Esophagus muscularis mucosa (tissue), 4 donors: ENCODE measurements at places on chromosomes 11 and 22. TPM values are rescaled to one million over a fixed set of nuclear protein-coding genes. Genes with fewer than 3 reads are reported as not detected.

DNA sequence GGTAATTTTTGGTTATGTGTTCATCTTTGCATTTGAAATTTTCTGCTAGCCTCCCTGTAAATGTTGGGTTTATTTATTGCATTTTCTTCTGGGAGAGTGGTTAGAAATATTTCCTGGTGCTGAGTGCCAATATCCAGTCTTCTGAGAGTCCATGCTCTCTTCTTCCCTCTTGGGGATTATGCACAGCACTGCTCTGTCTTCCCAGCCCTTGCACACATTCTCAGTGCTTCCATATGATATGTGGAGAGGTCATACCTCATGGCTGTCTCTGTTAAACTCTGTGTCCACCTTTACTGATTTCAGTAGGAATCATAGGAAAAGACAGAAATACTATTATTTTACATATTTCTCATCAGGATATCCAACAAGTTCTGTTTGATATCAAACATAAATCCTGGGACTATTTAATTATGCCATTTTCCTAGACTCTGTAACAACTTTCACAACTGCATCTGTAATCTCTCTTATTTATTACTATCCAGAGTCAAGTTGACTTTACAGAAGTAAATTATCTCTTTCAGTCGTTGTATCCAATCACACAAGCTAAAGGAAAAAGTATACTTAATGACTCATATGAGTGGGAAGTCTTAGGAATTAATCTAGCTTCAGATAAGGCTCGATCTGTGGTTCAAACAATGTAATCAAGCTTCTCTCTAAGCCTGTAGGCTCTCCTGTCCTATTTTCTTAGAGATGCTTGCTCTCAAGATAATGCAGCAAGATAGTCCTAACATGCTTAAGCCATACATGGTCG is 2.7 kb upstream of the NXPE1 start:
- H3K27ac ChIP-seq, result no peak overlapping the region
- no peaks in the 10 kb centered on the region for H3K36me3 ChIP-seq
- no peak for DNase-seq

DNA sequence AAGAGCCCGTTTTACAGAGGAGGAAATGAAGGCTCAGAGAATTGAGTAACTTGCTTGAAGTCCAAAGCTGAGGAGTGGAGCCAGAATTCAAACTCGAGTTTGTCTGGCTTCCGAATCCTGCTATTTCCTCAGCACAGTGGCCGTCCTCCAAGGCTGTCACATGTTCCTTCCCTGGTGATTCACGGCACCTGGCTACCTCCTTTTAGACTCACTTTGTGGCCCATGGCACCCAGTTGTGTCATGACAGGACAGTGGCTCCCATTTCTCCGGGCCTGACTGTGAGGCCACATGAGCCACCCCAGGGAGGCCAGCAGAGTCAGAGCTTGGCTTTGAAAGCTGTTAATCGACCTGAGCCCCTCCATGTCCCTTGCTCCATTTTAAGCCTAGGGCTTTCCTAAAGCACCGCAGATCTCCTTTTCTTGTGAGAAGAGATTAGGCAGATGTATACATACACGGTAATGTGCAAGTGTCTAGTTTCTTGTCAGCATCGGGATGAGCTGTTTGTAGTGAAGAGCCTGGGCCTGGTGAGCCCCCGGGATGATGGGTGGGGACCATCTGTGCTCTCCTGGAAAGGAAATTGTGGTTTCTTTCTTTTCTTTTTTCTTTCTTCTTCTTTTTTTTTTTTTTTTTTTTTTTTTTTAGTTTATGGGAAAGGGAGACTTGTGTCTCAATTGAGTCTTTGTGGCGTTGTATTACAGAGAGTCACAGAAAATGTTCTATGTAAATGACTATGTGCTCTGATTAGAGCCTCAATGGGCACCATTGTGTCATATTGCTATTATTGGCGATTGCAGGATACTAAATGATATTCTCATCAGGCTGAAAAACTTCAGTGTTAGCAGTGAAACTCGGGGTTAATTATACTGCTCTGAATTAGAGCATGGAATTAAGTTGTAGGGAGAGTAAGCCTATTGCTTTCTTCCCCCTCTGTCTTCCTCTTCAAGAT is 54.8 kb downstream of the PTPRJ start:
- no peak overlapping the region for H3K4me3 ChIP-seq
- no peak for DNase-seq
- no peaks in the 10 kb centered on the region for H3K27me3 ChIP-seq
- H3K27ac ChIP-seq, result peak overlapping the region; percentile 63

Gene C1QTNF5
- total RNA-seq, result 44.1 TPM

DNA sequence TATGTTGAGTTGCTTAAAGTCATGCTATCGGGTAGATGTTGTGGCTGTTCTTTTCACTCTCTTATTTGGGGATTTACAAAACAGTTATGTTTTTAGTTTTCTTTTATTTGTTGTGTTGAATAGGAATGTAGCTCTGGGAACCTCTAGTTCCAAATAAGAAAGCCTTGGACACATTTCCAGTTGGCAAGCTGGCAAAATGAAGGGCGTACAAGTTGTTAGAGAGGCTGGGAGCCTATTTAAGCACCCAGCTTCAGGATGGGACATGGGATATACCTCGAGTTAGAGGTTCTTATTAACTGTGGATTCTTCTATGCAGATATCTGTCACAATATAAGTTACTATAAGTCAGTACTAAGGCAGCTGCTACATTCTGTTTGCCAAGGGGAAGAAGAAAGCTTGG is 22.8 kb downstream of the PPARA start:
- no peak for DNase-seq
- H3K27me3 ChIP-seq, result no peaks in the 10 kb centered on the region
- no peak overlapping the region for H3K4me3 ChIP-seq
- peaks cover 33% of the 10 kb centered on the region for H3K4me1 ChIP-seq
- no peak overlapping the region for H3K27ac ChIP-seq
- H3K36me3 ChIP-seq, result peaks cover 3% of the 10 kb centered on the region

Gene TMEM45B
- 0.66 TPM for total RNA-seq

DNA sequence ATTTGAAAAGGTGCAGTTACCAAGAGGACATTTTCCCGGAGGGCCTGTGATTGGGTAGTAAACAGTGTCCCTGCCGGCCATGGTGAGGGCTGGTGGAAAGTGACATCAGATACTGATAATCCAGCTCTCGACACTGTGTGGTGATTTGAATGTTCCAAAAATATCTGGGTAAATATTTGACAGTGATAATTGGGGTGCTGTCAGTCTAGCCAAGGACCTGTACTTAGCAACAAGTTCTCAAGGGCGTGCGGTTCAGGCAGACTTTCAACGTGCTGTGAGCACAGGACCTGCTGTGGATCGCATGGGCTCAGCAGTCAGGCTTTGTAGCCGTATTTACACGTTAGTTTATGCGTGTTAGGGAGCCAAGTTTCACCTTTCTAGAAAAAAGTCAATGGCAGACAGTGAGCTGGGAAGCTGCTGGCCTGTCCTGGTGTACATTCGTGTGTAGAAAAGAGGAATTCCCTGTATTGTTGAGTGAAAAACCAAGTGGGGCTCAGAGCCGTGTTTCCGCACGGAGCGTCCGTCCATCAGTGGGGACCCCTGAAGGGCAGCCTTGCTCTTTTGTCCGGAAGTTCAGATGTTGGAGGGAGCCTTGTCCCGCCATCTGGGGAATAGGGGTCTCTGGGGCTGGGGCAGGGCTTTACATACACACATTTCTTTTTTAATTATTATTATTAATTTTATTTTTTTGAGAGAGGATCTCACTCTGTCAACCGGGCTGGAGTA is 11.3 kb downstream of the TRMU start:
- no peaks in the 10 kb centered on the region for H3K27me3 ChIP-seq
- DNase-seq, result no peak
- peaks cover 27% of the 10 kb centered on the region for H3K4me1 ChIP-seq
- H3K4me3 ChIP-seq, result no peak overlapping the region
- no peak overlapping the region for H3K27ac ChIP-seq

GRCh38 chr22:50083462-50084079 is 1.7 kb downstream of the MLC1 start:
- no peak for DNase-seq
- no peak overlapping the region for H3K4me3 ChIP-seq

DNA sequence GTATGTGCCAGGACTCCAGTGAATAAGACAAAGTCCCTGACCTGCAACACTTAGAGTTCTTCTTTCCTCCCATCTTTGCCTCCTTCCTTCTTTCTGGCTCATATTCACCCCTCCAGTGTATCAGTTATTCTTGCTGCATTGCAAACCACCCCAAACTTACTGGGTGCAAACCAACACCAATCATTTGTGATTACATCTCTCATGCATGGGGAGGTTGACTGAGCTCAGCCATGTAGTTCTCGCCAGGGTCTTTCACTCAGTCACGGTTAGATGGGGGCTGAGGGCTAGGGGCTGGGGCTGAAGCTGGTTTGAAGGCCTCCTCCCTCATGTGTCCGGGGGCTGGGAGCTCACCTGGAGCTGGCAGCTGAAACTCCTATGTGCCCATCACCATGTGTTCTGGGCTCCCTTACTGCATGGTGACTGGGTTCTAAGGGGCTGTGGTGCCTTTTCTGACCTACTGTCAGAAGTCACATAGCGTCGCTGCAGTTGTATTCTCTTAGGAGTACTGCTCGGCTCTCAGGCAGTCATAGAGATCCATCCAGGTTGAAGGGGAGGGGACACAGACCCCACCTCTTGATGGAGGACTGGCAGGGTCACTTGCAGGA is 35.0 kb upstream of the CACNG2 start:
- H3K4me1 ChIP-seq, result no peaks in the 10 kb centered on the region
- H3K36me3 ChIP-seq, result no peaks in the 10 kb centered on the region
- no peaks in the 10 kb centered on the region for H3K27me3 ChIP-seq
- no peak overlapping the region for H3K27ac ChIP-seq
- H3K4me3 ChIP-seq, result no peak overlapping the region
- DNase-seq, result no peak

Gene TPST2
- total RNA-seq, result 30.9 TPM
